ENCODE measurements at places on chromosomes 12 and 14.

- no peak for DNase-seq
These were observed 102.0 kb upstream of the FOXN3 start for GRCh38 chr14:89519040-89519439.

DNA sequence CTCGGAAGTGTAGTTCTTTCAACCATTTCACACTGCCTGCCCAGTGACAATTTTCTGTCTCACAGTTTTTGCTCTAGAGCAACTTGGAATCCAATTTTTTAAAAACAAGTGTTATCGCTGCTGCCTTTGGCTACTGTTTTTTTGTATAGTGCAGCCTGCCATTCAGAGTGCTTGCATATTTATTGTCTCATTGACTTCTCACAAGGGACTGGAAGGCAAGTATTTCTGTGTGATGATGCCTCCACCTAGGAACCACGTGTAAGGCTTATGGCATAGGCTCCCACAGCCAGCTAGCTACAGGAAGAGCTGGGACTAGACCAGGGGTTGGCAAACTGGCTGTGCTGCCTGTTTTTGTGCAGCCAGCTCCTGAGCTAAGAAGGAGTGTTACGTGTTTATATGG, 903 bp downstream of the PARPBP start:
- peak; percentile 28 for DNase-seq

GRCh38 chr14:103540821-103541708, 12.1 kb downstream of the TRMT61A start:
- no peak for DNase-seq

DNA sequence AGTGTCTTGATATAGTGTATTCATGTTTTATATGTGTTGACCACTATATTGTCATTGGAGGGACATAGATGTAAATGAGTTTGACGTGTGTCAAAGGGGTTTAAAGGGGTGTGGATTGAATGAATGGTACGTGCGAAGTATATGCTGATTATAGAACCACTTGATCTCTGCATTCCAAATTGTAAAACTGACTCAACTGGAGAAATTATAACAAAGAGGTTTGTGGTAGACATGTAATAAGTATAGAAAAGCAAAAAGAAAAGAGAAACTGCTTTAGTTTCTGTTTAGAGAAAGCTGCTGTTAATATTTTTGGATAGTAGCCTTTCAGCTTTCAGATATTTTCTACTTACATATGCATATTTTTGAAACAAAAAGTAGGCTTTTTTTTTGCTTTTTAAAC, 8.9 kb upstream of the MYRFL start:
- no peak for DNase-seq

- no peak for DNase-seq
These were observed 102.4 kb downstream of the CCDC91 start for GRCh38 chr12:28292699-28293098.

DNA sequence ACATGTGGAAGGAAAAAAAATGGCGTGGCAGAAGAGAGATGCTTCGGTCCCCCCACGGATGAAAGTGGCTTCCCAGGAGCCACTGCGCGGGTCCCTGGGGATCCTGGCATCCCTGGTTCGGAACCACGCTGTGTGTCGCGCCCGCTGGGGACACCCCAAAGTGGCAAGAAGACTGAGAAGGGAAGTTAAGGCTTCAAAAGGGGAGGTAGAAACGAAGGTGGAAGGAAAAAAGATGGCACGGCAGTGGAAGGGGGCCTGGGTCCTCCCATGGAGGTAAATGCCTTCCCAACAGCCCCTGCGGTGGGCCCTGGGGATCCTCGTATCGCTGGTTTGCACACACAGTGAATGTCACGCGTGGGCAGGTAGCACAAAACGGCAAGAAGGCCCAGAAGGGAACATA, 281.7 kb downstream of the ALG10 start:
- DNase-seq: no peak

- no peak for DNase-seq
These were observed 1.0 kb upstream of the NRIP2 start for GRCh38 chr12:2835691-2836403.

GRCh38 chr14:55073856-55074255, 22.4 kb downstream of the MAPK1IP1L start:
- no peak for DNase-seq

GRCh38 chr14:70086685-70087379, 101.9 kb downstream of the SLC8A3 start:
- peak; percentile 25 for DNase-seq

GRCh38 chr12:1171657-1172408, 180.8 kb downstream of the ERC1 start:
- DNase-seq: no peak

DNA sequence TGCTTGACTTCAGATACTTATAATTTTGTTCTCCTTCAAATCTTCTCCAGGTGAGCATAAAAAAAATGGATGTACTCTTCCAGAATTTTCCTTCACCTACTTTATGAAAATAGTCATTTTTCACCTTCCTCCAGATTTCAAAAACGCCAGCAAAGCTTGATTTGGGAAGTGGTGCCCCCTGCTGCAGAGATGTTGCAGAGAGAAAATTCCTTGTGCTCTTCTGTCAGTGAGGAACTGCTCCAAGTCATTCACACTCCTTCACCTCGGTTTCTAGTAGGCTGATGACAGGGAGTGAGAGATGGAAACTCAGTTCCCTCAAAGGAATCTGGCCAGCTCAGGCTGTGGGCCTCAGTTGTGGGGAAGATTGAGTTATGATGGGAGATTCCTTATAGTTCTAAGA, 24.2 kb upstream of the RNASE3 start:
- no peak for DNase-seq

GRCh38 chr14:54206516-54206915, 190.3 kb upstream of the CDKN3 start:
- no peak for DNase-seq

GRCh38 chr12:304805-305204, 42.2 kb upstream of the SLC6A13 start:
- DNase-seq: no peak

GRCh38 chr12:25283006-25283405, 32.3 kb upstream of the KRAS start:
- DNase-seq: no peak

DNA sequence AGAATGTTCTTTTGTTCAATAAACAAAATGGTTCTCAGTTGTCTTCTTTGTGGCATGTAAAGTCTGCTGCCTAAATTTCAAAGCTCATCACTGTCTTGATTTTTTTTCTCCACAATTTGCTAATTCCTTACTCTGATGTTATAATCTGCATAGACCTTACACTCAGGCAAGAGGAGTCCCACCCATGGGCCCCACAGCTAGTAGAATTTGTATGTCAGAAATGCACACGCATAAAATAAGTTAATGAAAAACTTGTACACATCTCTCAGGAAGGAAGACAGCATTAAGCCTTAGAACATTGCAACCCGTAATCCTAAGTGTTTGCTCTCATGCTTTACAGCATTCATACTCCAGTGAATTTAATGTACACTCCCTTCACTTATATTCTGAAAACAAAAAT, 280.8 kb downstream of the ATXN7L3B start:
- no peak for DNase-seq

GRCh38 chr14:68598621-68599447, 194.0 kb downstream of the ZFP36L1 start:
- no peak for DNase-seq

GRCh38 chr14:44982594-44982993, 20.6 kb downstream of the TOGARAM1 start:
- DNase-seq: no peak

DNA sequence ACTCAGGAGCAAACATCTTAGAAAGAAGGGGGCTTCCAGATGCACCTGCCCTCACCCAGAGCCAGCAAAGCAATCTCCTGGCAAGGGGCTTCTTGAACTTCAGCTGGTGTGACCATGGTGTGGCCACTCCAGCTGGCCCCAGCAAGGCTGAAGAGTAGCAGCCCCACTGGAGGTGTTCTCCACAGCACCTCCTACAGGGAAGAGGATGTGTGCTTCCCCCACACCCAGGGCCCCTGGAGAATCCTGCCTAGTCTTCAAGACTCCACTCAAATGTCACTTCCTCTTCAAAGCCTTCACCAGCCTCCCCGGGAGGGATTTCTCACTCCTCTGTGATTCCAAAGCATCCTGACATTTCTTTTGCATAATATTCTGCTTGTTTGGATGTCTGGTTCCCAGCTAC, 8.5 kb downstream of the RAB15 start:
- no peak for DNase-seq

DNA sequence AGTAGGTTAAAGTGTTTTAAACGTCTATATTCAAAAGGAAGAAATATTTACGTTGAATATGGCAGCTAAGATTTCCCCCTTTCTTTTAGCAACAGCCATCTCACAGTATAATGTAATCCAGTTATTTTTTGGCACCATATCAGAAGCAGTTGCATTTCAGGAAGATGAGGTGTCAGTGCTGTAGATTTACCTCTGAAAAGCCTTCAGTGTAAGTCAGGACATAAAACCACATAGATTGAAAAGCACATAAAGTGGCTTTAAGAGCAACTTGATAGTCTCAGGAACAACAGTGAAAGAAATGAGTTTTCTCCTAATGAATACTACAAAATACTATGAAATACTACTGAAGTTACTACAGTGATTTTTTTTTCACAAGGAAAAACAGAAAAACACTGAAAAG, 6.9 kb downstream of the MLH3 start:
- DNase-seq: no peak
